ENCODE measurements at places on chromosomes 12 and 14.

GRCh38 chr12:76532520-76532919 is 27.1 kb downstream of the OSBPL8 start:
- DNase-seq, result no peak

- DNase-seq, result no peak
Observed at GRCh38 chr14:61334197-61334701, 12.9 kb downstream of the PRKCH start.

GRCh38 chr12:50049254-50050118 is 7.9 kb upstream of the ASIC1 start:
- DNase-seq, result no peak

DNA sequence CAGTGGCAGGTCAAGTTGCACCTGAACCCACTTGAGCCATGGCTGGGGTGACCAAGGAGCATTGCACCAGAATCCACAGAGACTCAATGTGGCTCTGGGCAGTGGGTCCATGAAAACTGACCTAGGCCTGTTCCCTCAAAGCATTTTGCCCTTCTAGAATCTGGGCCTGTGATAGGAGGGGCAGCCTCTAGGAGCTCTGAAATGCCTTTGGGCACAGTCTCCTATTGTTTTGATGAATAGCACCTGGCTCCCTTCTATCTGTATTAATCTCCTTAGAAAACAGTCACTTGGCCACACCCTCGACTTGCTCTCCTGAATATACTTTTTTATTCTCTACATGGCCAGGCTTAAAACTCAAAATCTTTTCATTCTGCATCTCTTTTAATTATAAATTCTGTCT is 14.1 kb upstream of the KRAS start:
- DNase-seq, result no peak

GRCh38 chr14:77917491-77918201 is 117.7 kb downstream of the ADCK1 start:
- DNase-seq, result no peak

- DNase-seq, result no peak
Observed at GRCh38 chr12:110813285-110813684, 33.5 kb upstream of the CCDC63 start.

DNA sequence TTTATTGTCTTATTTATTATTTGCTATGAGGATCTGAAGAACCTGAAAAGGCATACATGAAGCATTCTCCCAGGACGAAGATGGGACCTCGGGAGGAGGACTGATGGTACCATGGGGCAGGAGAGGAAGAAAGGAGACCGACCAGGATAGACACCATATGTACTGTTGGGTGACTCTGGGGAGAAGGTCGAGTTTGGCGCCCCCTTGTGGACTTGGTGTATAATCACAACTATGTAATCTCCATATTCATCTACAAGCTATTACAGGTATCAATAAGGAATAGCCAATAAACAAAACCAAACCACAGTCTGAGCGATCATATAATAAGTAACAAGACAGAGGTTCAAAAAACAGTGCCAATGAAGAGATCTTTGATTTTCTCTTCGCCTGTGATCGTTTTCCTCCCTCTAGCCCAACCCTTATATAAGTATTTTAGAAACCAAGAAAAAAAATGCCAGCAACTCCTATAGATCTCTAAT is 139.1 kb downstream of the SPTSSA start:
- DNase-seq, result peak; percentile 83

- no peak for DNase-seq
Observed at GRCh38 chr12:21305661-21306060, 29.1 kb downstream of the SLCO1A2 start.

- no peak for DNase-seq
Observed at GRCh38 chr14:24179294-24179960, 7.5 kb downstream of the REC8 start.

DNA sequence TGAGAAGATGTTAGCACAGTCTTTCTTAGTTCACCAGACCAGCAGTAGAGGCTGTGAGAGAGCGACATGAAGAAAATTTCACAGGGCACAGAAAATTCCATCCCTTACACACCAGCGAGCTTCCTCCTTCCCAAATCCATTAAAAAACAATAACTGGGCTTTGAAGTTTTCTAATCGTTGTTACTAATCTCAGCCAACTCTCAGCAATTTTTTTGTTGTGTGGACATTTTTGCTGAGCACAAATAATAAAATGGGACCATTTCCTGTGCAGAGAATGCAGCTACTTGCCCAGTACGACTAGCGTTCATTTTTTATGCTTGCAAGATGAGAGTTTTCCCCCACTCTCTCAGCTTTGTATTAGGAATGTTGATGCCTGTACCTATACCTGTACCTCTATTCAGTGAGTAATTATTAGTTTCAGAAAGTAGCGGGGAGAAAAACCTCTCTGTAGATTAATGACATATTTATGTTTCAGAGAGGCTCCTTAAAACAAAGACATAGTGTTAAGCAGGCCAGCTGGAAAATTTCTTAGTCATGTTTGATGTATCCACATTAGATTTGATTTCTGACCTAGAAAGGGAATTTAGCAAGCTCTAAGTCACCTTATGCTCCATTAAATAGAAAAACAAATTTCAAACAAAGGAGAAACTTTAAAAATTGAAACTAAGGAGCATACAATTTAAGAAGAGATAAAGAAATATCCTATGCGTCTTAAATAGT is 146.5 kb downstream of the SRGAP1 start:
- DNase-seq, result no peak

DNA sequence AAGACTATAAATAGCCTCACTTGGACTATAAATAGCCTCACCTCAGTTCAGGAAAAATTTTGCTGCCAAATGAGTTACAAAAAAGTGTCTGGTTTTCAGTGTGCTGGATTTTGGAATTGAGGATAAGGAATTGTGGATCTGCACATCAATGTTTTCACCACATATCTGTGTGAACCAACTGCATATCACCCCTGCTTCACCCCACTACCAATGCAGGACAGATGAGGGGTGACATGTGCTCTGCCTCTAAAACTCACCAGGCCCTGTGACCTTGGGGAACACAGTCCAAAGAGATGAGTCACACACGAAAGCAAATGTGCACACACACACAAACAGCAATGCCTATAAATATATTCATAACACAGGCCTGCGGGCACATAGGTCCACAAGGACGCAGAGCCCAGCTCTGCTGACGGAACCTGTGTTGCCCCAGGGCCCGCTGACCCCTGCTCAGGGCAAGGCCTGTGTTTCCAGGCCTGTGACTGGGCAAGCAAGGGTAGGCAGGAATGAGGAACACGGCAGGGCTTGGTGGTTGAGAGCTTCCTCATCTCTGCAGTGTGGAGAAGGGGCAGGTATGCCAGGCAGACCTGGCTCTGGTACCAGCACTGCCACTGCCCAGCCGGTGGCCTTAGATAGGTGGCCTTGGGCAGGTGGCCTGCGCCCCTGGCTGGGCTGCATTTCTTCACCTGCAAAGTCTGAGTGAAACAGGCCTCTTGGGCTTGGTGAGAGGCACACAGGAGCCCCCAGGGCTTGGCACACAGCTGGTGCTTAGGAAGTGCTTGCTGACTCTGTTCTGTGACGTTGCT is 82.4 kb downstream of the ARL6IP4 start:
- DNase-seq, result no peak

- DNase-seq, result no peak
Observed at GRCh38 chr14:103164779-103165178, 41.5 kb downstream of the TNFAIP2 start.

- no peak for DNase-seq
Observed at GRCh38 chr12:101115326-101115725, 94.7 kb downstream of the SLC5A8 start.

GRCh38 chr14:91396959-91397815 is 20.4 kb downstream of the CCDC88C start:
- DNase-seq, result peak; percentile 78

- no peak for DNase-seq
Observed at GRCh38 chr12:4388662-4389061, 9.2 kb upstream of the FGF23 start.

GRCh38 chr14:58607952-58608317 is 29.8 kb upstream of the DACT1 start:
- no peak for DNase-seq

DNA sequence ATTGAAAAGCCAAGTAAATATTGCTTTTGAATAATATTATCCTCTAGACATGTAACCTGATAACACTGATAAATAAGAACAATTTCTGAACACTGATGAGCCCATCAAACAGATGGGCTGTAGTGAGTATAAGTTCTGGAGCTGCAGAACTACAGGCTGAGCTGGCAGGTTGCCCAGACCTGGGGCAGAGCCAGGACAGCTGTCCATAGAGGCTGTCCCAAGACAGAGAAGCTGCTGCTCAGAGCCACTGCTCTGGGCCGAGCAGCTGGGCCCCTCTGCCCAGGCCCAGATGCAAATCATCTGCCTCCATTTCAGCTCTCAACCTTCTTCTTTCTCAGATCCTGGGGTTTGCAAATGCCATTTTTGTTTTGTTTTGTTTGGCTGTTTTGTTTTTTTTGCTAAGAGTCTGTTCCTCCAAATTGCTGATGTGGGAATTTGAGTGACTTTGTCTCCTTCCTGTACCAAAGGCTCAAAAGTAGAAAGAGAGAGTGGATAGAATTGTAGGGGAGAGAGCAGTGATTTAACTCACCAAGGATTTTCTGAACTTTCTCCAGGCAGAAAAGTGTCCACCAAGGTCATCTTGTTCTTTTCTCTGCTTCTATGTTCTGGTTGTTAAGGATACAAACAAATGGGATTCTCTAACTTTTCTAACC is 4.0 kb upstream of the TESPA1 start:
- DNase-seq, result no peak

- DNase-seq, result no peak
Observed at GRCh38 chr14:19800282-19801117, 3.1 kb upstream of the OR4N2 start.

- no peak for DNase-seq
Observed at GRCh38 chr14:65854215-65854614, 441.7 kb downstream of the FUT8 start.

- no peak for DNase-seq
Observed at GRCh38 chr14:102085948-102086708, 716 bp downstream of the HSP90AA1 start.

DNA sequence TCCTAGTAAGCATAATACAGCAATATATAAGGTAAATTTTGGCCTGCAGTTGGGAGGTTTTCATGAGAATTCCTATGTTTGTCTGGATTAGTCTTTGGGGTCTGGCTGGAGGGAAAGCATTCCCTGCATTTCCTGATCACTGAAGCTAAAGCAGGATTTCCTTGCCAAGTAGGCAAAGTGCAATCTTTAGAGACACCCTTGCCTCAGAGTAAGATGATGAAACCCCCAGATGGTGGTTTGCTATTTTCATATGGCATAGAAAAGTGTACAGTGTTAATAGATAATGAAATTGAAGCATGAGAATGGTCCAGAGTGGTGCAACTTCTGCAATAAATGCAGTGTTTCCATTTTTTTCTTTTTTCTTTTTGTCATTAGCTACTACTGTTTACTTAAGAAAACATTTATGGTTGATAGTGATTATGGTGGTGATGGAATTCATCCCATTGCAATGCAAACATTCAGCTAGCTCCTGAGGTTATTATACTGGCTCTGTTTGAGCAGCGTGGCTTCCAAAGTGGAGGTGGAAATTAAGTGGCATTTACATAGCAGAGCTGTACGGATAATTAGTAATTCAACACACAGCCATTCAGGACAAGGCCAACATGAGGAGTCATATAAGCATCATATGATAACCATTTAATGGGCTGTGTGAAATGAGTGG is 276.3 kb downstream of the DUSP6 start:
- DNase-seq, result no peak

DNA sequence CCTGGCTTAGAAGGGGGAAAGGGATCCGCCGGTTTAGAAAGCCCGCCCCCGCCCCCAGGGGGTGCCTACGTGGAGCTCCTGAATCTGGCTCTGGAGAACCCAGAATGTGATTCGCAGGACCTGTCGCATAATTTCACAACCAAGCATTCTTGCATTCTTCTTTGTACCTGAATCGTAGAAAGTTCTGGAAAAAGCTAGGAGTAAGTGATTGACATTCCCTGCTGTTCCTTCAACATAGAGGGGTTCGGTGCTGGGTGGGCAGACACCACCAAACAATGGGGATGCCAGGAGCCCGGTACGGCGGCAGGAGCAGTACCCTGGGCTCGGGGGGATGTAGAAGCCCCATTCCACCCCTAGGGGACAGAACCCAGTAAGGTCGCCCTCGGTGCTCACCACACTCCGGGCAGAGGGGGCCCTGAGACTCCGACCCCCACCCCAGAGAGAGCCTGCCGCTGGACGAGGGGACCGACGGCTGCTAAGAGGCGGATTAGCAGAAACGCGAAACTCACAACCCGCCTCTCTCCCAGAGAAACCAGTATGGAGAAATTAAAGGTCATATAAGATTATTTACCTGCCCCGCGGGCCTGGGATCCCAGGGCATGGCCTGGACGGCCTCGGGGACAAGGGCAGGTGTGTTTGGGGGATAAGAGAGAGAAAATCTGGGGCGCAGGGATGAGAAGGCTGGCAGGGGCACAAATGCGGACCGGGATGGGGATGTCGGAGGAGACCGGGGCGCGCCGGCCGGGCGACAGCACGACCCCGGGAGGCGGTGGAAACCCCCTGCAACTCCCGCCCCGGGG is 520 bp downstream of the CSRP2 start:
- peak; percentile 59 for DNase-seq

- DNase-seq, result no peak
Observed at GRCh38 chr12:21416511-21417121, 20.8 kb upstream of the PYROXD1 start.

- DNase-seq, result no peak
Observed at GRCh38 chr14:62886461-62886860, 158.8 kb downstream of the KCNH5 start.

GRCh38 chr12:53994264-53995001 is 5.5 kb upstream of the HOXC9 start:
- DNase-seq, result no peak

DNA sequence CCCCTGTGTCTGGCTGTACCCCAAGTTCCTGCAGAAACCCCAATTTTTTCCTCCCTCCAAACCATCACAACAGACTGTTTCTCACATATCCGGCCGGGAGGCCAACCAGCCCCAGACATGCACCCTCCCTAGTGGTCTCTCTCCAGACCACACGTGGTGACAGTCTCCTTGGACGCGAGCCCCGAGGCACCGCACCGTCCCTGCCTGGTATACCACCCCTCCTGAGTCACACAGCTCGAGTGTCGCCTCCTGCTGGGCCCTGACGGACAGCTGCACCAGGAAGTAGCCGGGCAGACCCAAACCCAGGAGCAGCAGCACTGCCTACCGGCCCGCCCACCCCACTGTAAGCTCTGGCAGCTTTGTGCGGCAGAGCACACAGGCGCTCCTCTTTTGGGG is 97.4 kb downstream of the RFLNA start:
- DNase-seq, result no peak

DNA sequence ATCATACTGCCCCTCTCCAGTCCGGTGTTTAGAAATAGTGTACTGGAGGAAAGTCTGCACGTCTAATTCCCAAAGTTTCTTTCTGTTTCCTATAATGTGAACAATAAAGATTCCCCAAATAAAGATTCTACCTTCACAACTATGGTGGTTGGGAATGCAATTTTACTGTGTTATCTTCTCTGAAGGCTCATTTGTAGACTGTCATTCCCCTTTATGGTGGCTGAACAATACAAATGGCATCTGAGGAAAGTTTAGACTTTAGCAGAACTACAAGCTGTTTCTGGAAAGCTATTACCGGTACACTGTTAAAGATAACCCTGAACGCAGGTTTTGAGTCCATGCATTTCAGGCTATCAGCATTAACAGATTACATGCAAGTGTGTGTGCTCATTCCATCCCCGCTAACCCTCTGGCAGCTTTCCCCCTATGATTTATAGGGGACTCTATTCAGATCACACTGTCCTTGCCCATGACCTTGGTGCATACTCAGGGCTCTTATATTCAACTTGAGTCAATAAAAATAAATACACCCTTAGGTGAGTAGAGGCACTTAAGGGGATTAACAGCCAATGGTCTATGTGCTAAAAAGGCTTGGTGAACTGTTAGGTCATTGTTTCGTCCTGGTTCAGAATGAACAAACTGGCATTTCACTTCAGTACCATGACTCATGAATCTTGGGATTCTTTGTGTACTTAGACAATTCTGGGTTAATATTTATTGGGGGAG is 60.7 kb upstream of the PYGL start:
- no peak for DNase-seq
